BE2C (cell line): ENCODE measurements at places on chromosomes 3 and 15.

- DNase-seq = no peak
Measured at GRCh38 chr3:12356175-12356574, 67.3 kb downstream of the PPARG start.

- no peak for DNase-seq
Measured at GRCh38 chr3:62781121-62781520, 94.1 kb downstream of the CADPS start.

GRCh38 chr3:38823722-38824121, 7.7 kb upstream of the SCN10A start:
- peak; percentile 29 for DNase-seq

DNA sequence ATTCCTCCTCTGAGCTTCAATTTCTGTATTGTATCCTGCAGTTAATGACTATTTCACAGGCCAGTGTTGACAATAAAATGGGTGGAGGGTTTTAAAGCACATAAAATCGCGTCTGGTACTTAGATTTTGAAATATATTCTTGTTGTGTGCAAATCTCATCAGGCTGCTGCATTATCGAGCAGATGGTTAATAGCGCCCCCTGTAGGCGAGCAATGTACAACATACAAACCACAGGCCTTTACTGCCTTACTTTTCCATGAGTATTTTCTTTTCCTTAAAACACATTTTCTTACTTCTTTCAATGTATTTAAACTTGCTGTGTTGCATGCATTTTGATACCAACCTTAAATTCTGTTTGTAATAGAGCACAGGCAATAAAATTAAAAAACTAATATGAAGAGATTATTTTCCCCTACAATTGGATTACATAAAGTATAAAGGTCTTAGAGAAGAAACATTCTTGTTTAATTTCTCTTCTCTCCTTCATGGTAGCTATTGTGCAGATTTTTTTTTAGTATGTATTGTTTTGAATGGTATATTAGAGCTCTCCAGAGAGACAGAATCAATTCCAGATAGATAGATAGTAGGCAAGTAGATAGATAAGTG, 608.4 kb downstream of the CADM2 start:
- DNase-seq = peak; percentile 78

DNA sequence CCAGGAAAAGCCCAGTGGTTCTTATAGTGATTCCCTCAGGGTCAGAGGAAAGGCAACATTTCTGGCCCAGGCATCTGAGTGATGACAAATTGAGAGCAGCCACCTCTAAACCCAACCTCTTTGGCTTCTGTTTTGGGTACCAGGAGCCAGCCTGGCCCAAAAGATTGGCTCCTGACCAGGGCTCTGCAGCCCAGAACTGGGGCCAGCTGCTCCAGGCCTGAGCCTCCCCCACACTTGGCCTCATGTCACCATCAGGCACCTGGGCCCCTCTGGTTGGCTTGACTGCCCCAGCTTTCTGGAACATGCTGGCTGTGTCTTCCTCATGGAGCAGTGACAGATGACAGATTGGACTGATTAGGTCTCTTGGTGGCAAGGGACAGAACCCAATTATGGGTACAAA, 26.0 kb upstream of the HCN4 start:
- peak; percentile 24 for DNase-seq

GRCh38 chr3:102132370-102132769, 283.1 kb downstream of the NFKBIZ start:
- no peak for DNase-seq

- no peak for DNase-seq
Measured at GRCh38 chr15:94004697-94005096, 226.7 kb upstream of the MCTP2 start.

GRCh38 chr3:17579289-17580031, 163.0 kb downstream of the TBC1D5 start:
- DNase-seq = no peak

DNA sequence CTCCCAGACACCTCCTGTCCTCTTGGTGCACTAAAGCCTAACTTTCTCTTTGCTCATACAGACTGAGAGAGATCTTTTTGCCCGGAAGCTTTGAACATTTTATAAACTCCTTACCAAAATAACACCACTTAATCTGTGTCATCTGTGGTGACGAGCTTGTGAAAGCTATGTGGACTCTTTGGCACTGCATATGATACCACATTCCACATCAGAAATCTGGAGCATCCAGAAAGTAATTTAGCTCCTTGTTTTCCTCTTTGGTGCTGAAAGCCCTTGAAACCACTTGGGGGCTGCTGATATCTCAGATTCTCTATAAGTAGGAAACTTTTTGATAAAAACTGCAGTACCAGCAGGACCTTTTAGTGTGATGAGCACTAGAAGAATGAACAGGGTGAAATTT, 128.3 kb downstream of the ALCAM start:
- no peak for DNase-seq

DNA sequence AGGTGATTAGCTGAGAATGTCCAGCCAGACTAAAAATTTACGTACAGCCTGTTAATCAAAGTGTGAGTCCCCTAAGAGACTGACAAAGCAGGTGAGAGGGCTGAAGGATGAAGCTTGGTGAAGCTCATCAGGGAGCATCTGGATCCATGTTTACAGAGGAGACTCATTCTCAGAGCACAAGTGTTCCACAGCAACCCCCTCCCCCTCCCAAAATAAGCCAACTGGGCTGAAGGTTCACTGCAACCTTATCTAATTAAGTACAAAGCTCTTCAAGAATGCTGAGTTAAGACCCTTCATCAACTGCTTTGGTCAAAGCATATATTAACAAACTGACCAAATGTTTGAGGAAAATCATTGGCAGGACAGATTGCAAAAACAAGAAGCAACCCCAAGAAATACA, 262.6 kb upstream of the ZNF385D start:
- no peak for DNase-seq

DNA sequence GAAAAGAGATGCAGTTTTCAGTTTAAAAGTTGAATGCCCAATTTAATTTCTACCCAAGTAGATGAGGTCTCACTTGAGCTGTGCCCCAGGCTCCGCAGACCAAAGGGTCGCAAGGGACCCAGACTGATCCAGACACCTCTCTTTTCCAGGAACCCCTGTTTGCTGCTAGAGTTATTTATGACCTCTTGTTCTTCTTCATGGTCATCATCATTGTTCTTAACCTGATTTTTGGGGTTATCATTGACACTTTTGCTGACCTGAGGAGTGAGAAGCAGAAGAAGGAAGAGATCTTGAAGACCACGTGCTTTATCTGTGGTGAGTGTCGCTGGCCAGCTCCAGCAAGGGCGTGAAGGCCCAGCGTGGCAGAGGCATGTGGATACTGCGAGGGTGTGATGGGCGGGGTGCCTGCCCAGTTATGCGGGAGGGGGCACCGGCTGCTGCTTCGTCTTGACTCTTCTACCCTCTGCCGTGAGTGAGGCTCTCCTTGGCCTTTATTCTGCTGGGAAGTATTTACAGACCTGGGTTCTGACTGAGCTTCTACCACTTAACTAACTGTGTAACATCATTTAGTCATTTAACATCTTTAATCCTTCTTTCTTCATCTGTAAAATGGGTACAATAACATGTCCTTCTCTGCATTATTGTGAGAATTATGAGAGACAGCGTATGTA, 164.2 kb upstream of the BHLHE40 start:
- no peak for DNase-seq
